ENCODE measurements at places on chromosomes 6 and 20.

GRCh38 chr20:51639206-51639832 lies 96.8 kb upstream of the NFATC2 start:
- peak; percentile 83 for DNase-seq

- peak; percentile 50 for DNase-seq
Observed at GRCh38 chr6:87714093-87714842, 12.2 kb upstream of the AKIRIN2 start.

DNA sequence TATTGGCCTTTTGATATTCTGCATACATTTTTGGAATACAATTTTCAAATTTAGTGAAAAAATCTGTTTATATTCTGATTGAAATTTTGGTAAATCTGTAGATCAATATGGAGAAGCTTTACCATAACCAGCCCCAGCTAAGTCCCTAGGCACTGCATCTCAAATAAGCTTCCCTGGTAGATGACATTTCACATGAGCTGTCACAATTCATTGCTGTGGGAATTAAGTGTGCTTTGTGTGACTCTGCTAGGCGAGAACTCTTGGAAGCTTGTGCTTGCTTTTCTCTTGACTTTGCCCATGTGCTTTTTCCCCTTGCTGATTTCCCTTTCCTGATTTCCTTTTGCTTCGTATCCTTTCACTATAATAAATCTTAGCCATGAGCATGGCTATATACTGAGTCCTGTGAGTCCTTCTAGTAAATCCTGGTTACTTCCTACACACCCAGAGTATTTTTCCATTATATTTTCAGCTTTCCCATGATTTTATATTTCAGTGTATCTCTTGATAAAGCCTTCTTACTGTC lies 166.5 kb upstream of the MMS22L start:
- no peak for DNase-seq

DNA sequence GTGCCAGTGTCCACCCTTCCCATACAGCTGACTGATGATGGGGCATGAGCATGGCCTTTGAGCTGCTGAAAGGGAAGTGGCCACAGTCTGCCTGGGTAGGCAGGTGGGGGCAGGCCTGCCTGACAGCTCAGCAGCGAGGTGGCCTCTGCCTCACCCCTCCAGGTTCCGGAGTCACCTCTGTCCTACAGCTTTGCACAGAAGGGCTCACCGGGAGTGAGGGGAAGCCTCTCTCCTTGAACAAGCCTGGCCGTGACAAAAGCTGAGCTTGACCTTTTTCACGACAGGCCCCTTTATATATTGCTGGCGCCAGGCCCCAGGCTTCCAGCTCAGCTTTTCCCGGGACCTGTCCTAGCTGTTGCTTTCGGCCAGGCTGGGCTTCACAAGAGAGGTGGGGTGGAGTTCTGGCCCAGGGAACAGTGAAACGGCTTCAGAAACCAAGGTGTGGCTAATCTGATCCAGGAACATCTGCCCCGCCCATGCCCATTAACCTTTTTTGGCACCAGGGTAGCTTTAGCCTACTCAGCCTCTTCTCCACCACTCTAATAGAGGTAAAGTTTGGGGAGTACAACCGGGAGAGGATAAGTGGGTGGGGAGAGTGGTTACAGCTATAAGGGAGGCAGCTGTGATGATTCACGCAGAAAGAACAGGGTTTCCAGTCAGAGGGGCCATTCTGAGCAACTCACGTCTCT lies 42.9 kb downstream of the C6orf132 start:
- peak; percentile 46 for DNase-seq

DNA sequence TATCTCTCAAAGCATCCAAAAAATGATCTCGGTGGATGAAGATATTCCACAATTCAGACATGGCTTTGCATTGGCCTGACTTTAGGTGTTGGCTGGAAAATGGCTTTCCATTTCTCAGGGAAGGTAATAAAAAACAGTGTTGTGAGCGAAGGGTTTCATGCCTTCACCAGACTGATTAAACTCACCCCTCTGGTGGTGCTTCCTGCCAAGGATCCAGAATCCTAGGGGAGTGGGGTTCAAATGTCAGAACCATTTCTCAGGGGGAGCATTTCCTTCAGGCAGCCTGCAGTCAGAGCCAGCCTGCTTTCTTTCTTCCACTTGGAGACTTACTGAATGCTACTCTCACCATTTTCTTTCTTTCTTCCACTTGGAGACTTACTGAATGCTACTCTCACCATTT lies 45.7 kb upstream of the SMIM28 start:
- DNase-seq: no peak

- DNase-seq: no peak
Observed at GRCh38 chr20:40965671-40966070, 63.0 kb upstream of the TOP1 start.

GRCh38 chr20:39885975-39886649 lies 802.9 kb downstream of the MAFB start:
- DNase-seq: peak; percentile 88

DNA sequence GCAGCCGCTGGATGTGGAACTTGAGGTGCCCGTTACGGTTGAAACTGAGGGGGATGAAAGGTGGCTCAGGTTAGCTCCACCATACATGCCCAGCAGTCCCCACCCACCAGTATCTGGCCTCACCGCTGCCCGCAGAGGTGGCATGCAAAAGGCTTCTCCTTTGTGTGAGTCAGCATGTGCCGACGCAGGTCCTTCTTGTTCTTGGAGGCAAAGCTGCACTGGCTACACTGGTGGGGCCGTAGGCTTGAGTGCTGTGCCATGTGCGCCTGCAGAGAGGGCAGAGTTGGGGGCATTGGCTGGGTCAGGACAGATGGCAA lies 15.8 kb downstream of the PCIF1 start:
- no peak for DNase-seq

DNA sequence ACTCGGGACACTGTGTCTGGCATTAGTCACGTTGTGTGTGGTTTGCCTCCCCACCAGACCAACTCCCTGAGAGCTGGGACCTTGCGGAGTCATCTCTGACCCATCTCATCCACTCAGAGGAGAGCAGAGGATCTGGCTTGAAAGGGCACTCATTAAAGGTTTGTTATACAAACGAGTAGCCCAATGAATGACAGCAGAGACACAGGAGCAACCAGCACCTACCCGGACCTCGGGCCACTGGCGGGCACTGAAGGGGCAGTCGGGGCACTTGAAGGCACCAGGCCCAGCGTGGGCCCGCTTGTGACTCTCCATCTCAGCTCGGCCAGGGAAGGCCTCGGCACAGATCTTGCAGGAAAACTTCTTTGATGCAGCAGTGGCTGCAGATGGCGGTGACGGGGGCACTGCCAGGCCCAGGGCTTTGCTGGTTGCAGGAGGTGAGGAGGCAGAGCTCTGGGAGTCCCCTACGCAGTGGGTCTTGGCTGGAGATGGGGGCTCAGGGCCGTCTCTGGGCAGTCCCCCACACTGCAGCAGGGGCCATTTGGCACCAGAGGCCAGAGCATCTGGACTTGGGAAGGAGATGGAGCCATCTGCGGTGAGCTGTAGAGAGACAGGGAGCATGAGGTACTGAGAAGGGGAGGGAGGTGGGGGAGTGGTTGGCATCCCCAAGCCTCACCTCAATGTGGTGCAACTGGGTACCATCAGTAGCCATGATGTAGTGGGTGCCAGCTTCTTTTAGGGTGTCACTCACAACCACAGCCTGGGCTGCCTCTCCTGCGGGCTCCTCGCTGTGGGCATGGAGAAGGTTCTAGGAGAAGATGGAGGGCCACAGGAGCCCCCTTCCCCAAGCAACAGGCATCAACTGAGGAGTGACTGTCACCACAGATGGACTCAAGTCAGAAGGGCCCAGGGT lies 17.7 kb downstream of the PCIF1 start:
- DNase-seq: no peak

GRCh38 chr6:137638926-137639706 lies 144.9 kb upstream of the OLIG3 start:
- no peak for DNase-seq

GRCh38 chr6:18976966-18977365 lies 589.8 kb downstream of the RNF144B start:
- no peak for DNase-seq

GRCh38 chr6:119184008-119184648 lies 105.7 kb upstream of the FAM184A start:
- no peak for DNase-seq

- DNase-seq: no peak
Observed at GRCh38 chr6:47318236-47318989, 8.7 kb upstream of the TNFRSF21 start.

GRCh38 chr6:3693831-3694230 lies 57.7 kb downstream of the PXDC1 start:
- DNase-seq: no peak

- DNase-seq: peak; percentile 15
Observed at GRCh38 chr6:29909985-29910384, 32.3 kb upstream of the HLA-A start.

DNA sequence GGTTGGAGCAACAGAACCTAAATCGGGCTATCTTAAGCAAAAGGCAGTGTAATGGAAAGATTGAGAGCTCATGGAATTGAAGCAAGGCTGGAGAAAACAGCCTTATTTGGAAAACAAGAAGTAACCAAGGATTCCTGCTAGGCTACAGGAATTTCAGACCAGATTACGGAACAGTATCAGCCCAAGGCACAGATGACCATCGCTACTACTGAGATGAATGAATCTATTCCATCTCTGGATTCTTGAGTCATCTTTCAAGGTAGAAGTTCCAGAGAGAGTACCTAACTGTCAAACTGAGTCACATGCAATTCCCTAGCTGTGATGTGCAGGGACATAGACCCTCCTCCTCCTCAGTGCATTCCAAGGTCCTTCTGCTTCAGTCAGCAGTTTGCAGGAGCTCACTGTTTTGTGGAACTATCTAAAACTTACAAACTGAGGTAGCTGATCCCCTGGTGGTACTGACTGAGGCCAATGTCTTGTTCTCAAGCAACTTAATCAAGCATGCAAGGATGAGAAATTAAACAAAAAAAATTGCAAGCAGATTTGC lies 62.0 kb upstream of the SMLR1 start:
- DNase-seq: no peak

DNA sequence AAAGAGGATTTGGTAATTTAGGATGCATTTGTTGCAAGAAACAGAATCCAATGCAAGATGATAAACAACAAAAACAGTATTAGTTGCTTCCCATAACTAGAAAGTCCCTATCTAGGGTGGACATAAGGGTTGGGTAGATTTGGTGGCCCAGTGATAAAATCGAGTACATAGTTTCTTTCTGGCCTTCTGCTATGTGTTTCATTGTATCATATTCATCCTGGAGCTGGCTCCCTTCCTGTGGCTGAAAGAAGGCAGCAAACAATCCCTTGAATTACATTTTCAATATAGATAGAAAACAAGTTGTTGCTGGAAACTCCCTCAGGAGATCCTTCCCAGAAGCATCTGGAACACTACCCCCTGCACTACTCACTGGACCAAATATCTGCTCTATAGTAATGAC lies 135.1 kb downstream of the ID4 start:
- DNase-seq: no peak

- DNase-seq: no peak
Observed at GRCh38 chr6:12873691-12874090, 157.1 kb downstream of the PHACTR1 start.

GRCh38 chr6:16731478-16732051 lies 29.7 kb downstream of the ATXN1 start:
- no peak for DNase-seq

DNA sequence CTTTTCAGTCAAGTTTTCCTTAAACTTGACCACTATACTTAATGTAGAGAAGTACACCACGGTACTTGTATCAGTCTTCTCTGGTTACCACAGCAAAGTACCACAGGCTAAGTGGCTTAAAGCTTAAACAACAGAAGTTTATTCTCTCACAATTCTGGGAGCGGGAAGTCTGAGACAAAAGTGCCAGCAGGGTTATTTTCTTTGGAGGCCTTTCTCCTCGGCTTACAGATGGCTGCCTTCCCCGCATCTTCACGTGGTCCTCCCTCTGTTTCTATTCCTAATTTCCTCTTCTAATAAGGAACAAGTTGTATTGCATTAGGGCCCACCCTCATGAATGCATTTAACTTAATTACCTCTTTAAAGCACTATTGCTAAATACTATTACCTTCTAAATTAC lies 258.0 kb downstream of the PLCB1 start:
- DNase-seq: no peak

- peak; percentile 73 for DNase-seq
Observed at GRCh38 chr6:57324538-57324937, 7.1 kb downstream of the PRIM2 start.

GRCh38 chr6:150478656-150479545 lies 110.1 kb downstream of the IYD start:
- no peak for DNase-seq

DNA sequence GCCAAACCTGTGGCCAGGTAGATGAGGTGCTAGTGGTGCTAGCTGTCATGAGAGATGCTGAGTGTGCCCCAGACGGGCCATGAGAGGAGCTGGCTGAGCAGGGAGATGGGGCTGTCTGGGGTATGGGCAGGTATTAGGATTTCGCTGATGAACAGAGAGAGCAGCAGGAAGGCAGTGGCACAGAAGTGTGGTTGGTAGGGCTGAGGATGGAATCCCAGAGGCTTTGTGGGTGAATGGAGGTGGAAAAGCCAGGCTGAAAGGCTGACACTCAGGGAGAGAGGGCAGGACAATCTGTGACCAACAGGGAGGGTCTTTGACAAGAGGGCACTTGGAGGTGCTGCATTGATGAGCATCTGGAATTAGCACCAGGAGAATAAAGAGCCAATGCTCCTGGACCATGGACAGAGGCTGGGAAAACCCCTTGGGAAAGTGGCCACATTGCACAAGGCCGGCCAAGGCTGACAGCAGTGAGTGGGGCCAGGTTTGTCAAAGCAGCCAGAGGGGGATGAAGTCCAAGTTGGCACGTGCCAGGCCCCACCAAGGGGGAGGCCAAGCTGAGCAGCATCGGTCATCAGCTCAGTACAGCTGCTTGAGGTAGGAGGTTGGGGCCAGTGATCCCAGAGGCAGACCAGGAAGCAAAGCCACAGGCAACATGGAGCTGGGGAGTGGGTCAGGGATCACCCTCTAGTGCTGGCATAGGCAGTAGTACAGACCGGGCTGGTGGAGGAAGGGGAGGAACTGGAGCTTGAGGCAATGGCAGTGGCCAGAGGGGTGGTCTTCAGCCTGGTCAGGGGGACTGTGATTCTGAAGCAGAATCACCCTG lies 19.7 kb upstream of the SGK2 start:
- DNase-seq: peak; percentile 37

DNA sequence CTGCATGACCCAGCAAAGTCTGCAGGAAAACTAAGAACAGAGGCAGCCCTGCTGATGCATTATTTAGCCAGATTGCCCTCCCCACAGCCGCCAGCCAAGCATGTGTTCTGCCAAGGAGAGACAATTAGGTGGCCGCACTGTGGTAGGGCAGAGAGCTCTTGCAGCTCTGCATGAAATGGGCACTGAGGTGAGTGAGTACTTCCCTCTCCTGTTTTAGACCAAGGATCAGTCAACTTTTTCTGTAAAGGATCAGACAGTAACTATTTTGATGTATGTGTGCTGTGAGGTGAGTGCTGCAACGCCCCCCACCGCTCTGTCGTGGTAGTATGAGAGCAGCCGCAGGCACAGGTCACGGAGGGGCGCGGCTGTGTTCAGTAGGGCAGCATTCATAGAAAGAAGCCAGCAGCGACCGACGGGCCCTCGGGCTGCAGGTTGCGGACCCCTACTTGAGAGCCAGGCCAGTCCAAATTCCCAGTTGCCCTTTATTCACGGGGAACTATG lies 23.8 kb upstream of the FAM50B start:
- DNase-seq: peak; percentile 72

- DNase-seq: no peak
Observed at GRCh38 chr6:105192707-105193465, 13.1 kb upstream of the POPDC3 start.

GRCh38 chr6:16438718-16439591 lies 200.6 kb downstream of the GMPR start:
- peak; percentile 50 for DNase-seq

Measured in adipocyte (in vitro differentiated cells).